NCI-H510A (cell line): ENCODE measurements at places on chromosomes 3 and 15.

- no peak for DNase-seq
Measured at GRCh38 chr15:70283511-70283910, 185.8 kb upstream of the TLE3 start.

DNA sequence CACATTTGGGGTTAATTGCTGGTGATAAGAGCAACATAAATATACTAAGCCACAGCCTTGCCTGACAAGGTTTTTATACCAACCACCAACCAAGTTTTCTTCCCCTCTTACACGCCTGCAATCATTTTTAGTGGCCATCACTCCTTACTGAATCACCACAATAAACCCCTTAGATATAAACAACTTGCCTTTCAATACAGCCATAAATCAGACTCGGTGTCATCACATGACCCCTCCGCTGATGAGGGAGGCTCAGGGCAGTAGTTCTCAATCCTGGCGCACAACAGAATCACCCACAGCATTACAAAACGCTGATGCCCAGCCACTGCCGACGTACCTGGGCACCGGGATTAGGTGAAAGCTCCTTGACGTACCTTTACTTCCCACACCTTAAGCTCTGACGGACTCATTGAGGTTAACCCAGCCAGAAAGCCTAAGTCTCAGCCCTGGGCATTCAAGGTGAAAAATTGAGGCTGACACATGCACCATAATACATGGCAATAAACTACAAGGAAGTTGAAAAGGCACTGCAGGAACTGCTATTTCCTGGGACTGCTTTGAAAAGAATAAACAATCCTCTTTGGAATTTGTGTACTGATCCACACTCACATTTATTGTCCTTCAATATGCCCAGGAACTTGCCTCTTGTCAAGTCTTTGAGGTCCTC, 17.1 kb downstream of the ADCY5 start:
- no peak for DNase-seq

GRCh38 chr3:4986175-4986781, 7.0 kb downstream of the BHLHE40 start:
- no peak for DNase-seq

DNA sequence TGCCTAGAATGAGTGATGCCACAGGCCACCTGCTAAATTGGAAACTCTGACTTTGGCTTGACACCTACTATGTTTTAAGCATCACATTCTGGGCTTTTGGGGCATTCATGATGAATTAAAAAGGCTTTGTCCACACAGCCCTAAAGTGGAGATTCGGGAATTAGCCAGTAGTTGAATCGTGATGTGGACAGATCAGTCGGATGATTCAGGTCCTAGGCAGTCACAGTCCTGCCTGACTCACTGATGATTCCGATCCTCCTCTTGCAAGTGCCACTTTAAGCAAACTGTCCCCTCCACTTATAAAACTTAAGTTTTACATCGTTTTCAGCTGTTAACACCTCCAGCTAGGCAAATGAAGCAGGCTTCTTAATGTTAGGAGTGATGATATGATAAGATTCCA, 75.3 kb downstream of the SYNPR start:
- no peak for DNase-seq

DNA sequence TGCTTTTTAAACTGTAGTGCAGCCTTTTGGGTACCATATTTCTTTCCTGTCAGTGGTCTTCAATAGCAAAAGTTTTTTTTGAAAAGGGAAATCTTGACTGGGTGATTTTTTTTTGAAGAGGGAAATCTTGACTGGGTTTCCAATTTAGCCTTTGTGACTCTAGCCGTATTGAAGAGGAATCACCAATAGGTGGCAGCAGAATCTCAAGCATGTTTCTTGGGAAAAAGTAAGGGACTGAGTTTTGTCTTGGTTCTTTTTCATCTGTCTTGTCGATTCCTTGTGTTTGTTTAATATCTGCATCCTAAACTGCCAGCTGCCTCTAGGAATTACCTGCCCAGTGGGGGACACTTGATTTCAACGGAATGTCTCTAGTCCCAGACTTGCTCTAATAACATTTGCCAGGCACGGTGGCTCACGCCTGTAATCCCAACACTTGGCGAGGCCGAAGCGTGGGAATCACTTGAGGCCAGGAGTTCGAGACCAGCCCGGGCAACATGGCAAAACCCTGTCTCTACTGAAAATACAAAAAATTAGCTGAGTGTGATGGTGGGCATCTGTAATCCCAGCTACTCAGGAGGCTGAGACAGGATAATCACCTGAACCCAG, 89.2 kb downstream of the RBPMS2 start:
- DNase-seq, result no peak

DNA sequence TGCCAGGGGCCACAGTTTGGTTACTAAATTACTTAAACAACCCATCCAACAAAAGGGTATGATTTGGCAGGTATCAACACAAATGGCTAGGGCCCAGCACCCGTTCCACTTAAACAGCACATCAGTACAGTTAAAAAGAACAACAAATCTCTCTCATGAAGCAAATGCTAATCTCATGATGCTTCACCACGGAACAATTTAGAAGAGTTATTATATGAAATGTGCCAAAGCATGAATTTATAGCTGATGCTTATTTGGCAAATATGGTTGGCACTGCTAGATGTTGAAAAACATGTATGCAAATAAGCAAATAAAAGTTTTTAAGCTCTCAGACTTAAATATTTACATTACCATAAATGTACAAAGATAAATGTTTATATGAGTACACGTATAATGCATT, 2.3 kb downstream of the PEAK1 start:
- DNase-seq, result no peak

DNA sequence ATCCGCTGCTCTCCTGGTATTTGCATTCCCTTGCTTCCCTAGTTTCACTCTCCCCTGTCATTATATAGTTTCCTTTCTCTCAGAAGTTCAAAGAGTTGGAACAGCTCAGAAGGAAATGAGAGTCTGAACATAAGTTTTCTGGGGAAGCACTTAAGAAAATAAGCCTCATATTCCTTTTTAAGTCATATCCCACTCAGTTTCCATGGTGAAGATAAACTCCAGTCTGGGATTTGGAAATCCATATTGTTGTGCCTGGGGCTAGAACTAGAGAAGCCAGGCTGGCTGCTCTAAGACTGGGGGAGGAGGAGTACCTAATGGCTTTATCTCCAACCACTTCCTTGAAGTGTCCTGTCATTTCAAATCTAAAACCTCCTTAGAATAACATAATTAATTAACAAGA, 134.2 kb upstream of the ALCAM start:
- no peak for DNase-seq

DNA sequence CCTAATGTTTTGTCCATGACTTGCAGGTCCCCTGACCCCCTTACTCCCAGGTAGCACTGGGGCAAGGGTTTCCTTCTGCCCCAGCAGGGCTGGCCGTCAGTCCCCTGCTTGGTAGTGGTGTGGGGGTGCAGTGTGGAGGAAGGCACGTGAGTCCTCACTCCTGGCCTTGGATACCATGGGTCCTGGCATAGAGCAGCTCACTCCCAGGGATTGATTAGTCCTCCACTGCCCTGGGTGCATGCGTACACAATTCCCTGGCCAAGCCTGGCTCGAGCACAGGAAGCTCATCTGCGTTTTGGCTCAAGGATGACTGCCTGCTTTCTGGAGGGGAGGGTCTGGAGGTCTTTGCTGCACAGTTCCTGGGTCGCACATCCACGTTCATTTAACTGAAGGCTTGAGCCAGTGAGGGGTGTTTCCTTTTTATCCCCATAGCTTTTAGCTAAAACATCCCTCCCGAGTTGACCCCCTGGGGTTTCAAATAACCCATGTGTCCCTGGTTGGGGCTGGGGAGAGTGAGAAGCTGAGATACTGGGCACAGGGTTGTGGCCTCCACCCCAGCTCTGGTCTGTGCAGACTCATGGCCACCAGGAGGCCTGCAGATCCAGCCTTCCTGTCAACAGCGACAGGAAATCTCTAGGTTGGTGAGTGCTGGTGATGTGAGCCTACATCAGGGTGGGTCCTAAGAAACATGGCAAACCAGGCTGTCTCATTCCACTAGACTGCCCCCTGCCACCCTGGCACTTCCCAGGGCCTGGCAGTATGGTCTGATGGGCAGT, 11.5 kb downstream of the HEMK1 start:
- DNase-seq, result no peak

DNA sequence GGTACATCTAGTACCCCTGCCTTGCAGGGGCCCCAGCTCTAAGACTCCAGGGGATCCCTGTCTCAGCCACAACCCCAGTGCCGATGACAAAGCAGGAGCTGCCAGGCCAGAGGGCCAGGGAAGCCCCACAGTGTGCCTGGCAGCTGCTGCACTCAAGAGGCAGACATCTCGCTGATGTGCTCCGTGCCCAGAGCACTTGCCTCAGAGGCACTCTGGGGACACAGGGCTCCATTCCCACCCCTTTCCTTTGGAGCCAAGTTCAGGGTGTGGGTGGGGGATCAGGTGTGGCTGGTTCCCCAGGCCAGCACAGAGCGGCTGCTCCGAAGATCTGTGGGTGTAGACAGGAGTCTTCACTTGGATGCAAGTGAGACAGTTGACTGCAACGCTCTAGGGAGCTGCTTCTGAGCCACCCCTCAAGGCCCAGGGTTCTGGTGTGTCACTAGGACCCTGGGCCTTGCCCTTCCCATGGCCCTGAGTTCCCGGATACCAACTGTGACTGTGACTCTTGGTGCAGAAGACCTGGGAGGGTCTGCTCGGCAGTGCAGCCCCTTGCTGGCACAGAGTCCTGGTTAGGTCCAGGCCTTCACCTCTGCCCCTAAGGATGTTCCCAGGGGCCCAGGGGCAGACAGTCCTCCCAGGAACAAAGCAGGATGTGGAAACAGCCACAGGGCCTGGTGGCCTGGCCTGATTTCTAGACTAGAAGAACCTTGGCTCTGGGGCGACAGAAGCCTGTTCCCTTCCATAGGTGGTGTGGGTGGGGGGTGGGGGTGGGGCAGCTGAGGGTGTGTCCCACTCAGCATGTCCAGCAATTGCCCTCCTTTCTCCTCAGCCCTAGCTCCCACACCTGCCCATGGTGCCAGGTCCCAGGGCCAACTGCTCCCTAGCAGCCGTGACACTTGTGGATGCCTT, 2.5 kb downstream of the NT5DC2 start:
- no peak for DNase-seq

DNA sequence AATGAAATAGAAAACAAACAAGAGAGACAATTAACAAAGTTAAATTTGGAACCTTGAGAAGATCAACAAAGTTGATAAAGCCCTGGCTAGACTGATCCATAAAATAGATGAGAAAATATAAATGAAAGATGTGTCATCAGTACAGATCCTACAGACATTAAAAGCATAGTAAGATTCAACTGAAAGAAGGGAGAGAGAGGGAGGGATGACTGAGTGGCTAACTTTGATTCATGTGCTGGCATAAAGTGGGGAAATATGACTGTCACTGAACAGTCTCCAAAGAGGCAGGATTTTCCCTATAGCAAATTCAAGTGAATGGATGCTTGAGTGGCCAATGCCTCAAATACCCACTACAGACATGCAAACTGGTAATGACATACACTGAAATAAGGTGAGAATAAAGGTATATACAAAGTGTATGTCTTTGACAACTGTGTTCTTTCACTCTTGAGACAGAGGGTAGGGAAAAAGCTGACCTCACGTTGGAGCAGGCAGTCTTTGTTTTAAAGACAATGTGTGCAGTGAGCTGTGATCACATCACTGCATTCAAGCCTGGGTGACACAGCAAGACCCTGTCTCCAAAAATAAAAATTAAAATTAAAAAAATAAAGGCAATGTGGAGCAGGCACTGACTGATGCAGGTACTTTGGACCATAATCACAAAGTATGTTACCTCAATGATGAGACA, 35.9 kb upstream of the CHD2 start:
- no peak for DNase-seq

- DNase-seq, result no peak
Measured at GRCh38 chr3:184710870-184711492, 883 bp downstream of the MAGEF1 start.

DNA sequence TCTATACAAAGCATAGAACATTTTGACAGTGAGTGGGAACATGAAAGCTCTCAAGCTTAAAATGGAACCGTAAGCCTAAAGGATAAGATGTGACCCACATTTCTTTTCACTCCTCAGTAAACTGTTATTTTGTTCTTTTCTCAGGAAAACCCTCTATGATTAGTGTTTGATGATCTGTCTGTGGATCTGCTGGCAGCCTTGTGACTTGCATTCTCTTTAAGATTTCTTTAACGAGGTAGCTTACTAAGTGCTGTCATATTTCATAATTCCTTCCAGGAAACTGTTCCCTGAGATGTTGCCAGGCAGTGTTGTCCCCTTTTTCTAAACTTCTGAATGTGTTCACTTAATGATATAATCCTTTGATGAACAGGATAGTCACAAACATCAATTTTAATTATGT, 167.6 kb downstream of the PYDC2 start:
- DNase-seq, result no peak

- DNase-seq, result no peak
Measured at GRCh38 chr15:27783678-27784077, 315.4 kb downstream of the OCA2 start.

DNA sequence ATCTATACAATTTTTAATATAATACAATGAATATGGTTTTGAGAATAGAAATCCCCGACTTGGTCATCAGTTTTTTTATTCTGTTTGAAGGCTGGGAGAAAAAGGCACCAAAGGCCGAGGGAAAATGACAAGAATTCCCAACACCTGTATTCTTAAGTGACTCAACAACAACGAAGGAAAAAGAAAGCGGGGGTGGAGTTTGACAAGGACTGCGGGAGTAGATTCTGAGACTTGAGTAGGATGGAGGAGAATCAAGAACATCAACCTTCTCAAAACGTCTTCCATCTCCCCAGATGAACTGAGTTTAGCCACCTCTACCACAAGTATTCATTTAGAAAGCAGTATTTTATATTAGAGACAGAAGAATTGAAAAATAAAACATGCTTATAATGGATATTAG, 107.2 kb downstream of the IGSF11 start:
- DNase-seq, result no peak

- no peak for DNase-seq
Measured at GRCh38 chr15:76196269-76197231, 114.7 kb downstream of the ETFA start.

DNA sequence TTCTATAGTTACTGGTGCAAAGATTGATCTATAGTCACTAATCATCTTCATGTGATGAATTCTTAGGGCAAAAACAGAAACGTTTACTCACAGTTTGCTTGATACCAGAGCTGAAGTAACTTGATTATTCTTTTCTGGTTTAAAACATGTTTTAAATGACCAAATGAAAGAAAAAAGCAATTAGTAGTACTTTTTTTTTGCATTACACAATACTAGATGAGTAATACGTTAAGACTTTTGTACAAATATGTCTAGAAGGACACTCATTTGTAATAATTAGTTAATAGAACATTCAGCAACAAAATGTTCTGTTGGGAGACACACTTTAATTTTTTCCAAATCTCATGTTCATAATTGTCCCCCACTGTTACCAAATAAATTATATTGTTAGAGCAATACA, 523.2 kb downstream of the SOX2 start:
- no peak for DNase-seq

GRCh38 chr15:73990250-73991005, 1.7 kb downstream of the STOML1 start:
- DNase-seq, result no peak

- DNase-seq, result no peak
Measured at GRCh38 chr3:15628967-15629366, 27.4 kb downstream of the BTD start.

DNA sequence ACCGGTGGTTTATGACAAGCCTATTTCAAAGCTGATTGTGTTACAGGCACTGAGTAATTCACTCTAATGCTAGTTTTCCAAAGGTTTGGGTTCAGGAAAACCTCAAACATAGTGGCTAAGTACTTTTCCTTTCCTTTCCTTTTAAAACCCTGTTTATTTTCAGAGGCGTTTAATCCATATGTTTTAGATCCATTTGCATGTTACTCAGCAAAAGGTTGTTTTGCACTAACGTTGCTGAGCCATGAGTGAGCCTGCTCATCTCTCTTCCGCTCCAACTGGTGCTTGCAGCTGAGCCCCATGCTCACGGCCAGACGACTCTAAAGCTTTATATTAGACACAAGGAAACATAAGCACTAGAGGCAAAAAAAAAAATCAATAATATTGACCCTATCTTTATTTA, 9.4 kb downstream of the CEMIP start:
- DNase-seq, result no peak
